ENCODE measurements at places on chromosomes 7 and 10.

GRCh38 chr7:148712678-148713329 is 14.1 kb downstream of the CUL1 start:
- DNase-seq, result no peak

- no peak for DNase-seq
Measured at GRCh38 chr10:107767185-107767584, 602.7 kb upstream of the SORCS1 start.

DNA sequence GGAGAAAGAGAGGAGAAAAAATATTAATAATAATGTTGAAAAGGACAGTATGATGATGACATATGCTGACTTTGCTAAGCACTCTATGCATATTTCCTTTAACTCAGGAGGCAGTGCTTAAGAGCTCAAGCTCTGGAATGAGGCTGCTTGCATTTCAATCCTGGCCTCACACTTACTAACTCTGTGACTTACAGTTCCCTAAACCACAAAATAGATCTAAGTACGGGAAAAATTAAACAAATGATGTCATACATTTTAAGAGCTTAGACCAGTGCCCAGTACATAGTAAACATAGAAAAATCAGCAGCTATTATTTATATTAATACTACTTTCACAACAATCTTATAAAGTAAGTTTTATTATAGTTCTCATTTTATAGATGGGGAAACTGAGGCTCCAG is 61.3 kb downstream of the GFRA1 start:
- no peak for DNase-seq

- DNase-seq, result no peak
Measured at GRCh38 chr10:102804382-102805055, 32.7 kb downstream of the CYP17A1 start.

DNA sequence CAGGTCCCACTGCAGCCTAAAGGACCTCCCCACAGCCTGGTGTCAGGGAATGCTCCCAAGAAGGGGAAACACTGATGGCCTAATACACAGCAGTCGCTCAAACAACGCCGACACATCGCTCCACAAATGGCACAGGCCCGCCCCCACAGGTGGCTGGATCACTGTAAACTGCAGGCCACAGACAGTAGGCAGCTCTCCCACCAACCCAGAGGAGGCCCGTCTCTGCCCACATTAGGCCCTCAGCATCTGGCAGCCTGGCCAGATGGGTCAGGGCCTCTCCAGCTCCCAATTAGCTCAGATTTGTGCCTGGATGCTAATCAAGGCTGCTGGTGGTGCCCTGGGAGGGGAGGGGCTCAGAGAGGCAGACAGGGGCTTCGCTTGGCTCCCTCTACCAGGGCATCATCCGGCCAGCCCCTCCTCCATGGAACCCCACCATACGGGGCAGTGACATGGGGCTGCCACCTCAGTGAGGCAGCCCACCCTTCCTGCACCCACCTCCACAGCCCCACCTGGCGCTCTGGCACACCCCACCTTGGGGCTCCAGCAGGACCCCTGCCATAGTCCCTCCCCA is 42.7 kb downstream of the CAMK2B start:
- DNase-seq, result no peak

DNA sequence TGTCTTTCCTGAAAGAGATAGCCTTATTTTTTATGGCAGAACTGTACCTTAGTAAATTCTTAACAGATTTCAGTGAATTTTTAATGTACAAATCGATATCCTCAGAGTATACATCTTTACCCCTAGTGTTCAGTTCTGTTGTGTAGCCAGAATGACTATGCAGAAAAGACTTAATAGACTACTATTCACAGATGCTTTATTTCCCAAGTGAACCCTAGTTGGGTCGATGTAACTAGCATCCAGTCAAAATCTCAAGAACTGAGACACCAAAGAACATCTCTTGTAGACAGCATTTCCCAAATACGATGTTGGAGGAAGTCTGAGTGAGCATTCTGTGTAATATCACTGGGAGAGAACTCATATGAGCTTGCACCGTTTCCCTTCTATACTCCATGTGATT is 1.5 kb downstream of the AKR1C3 start:
- no peak for DNase-seq
